ENCODE measurements at places on chromosomes 12 and 14. TPM values are rescaled to one million over a fixed set of nuclear protein-coding genes. Genes with fewer than 3 reads are reported as not detected.

DNA sequence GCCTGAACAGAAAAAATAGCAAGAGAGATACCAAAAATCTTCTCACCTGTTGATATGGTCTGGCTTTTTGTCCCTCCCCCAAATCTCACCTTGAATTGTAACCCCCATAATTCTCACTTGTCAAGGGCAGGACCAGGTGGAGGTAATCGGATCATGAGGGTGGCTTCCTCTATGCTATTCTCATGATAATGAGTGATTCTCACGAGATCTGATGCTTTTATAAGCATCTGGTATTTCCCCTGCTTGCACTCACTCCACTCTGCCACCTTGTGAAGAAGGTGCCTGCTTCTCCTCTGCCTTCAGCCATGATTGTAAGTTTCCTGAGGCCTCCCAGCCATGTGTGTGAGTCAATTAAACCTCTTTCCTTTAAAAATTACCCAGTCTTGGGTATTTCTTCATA lies 291.2 kb downstream of the CPNE8 start:
- no peak for DNase-seq

GRCh38 chr12:107774349-107775029 lies at the start of gene ASCL4:
ASCL4 (plus strand) TSS chr12:107774704; CDS start chr12:107775219, 515 bp downstream.
- DNase-seq, result no peak

DNA sequence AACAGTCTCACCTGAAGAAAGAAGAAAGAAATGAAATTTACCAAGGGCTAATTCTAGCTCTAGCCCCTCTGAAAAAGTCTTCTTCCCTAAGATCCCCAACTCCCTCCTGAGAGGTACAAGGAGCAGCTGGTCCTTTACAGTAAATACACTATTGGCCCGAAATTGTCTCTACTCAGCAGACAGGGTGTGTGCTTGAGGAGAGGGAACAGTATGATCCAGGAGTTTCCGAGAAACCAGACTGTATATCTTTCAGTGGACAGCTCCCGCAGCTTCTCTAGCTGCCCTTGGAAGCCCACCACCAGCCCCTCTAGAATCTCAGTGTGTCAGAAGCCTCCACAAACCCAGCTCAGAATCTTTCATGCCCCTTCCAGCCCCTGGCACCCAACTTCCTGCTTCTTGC lies 8.1 kb downstream of the GPR84 start:
- no peak for DNase-seq

Gene FERMT2
- total RNA-seq, result 128 TPM
